ENCODE measurements at places on chromosomes 1 and 21.

- DNase-seq, result no peak
Observed at GRCh38 chr1:181632492-181632891, 149.2 kb downstream of the CACNA1E start.

DNA sequence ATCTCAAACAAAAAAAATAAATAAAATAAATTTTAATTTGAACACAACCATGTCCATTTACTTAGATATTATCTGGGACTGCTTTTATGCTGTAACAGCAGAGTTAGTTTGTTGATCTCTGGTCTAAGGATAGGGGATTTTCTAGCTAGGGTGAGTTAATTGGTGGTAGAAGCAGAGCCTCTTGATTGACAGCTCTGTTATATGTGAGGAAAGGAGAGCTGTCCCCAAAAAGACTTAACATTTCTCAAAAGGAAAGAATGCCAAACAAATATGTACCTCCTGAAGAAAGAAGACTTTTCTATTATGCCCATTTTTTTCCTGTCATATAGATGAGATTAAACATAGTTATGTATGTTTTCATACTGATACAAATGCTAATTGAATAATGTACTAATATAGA, 37.8 kb downstream of the MAN1A2 start:
- DNase-seq, result no peak

DNA sequence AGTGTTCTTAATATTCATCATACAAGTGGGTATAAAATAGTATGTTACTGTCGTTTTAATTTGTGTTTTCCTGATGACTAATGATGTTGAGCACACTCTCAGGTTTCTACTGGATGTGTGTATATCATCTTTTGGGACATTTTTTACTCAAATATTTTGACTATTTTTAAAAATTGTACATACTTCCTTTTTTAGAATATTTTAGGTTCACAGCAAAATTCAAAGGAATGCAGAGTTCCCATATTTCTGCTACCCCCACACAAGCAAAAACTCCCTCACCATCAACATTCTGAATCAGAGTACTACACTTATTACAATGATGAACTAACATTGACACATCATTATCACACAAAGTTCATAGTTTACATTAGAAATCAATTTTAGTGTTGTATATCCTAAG, 114.5 kb downstream of the DPYD start:
- no peak for DNase-seq

DNA sequence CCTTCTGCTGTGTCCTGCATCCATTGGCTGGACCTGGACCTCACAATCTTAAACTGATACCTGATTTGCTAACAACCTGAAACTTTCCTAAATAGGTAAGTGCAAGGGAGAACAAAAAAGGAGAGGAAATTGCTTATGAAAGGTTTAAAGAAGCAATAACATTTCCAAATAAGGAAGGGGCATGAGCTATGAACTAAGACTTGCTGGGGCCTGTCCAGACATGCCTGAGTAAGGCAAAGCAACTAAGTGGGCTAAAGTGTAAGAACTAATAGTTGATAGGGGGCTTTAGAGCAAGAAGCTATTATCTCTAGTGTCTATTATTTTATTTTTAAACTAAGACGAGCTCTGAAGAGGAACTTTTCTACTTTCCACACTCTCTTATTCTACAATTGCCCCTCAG, 11.6 kb downstream of the JMJD4 start:
- DNase-seq, result no peak

DNA sequence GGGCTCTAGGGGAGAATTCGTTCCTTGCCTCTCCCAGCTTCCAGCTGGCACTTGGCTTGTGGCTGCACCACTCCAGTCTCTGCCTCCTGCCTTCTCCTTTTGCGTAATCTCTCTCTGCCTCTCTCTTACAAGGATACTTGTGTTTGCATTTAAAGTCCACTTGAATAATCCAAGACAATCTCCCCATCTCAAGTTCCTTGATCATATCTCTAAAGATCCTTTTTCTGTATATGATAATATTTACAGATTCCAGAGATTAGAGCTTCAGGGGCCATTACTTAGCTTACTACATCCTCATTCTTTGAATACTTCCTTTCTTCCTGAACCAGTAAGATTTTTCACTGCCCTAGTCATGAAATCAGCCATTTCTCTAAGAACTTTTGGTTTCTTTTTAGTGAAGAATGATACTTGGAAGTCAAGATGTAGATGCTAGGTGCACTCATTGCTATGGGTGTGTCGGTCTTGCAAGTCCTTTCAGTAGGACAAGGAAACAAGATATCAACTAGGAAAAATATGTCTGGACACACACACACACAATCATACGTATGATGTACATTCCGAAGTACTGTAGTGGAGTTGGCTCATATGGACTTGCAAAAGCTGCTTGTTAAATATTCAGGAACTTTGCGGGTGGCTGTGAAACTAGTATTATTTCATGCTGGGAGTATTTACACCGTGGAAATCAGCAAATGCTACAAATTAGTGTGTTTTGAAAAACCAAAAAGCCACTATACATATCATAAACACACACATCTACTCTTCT, 20.8 kb upstream of the RLF start:
- DNase-seq, result no peak

DNA sequence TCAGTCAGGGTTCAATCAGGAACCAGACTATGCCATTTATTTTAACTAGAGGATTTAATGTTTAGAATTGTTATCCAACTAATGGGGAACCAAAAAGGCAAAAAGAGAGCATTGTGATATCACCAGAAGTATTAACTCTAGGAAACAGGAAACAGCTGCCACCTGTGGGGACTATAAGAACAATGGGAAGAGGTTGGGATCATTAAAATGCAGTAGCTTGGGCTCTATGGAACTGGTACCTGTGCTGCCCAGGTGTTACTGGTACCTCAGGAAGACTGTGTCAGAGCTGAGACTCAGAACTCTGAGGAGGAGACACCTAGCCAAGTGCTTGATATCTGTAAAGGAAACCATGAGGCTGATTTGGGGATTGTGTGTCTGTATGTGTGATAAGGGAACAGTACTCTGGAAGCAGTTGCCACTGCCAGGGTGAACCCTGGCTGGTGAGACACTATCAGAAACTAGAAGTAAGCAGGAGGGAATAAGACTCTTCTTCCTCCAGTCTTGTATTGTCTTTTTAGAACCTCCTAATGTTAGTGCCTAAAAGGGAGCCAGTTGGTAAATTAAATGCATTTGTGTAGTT, 49.4 kb downstream of the MAN1A2 start:
- DNase-seq, result no peak

GRCh38 chr1:87394513-87394912, 65.8 kb downstream of the LMO4 start:
- no peak for DNase-seq

DNA sequence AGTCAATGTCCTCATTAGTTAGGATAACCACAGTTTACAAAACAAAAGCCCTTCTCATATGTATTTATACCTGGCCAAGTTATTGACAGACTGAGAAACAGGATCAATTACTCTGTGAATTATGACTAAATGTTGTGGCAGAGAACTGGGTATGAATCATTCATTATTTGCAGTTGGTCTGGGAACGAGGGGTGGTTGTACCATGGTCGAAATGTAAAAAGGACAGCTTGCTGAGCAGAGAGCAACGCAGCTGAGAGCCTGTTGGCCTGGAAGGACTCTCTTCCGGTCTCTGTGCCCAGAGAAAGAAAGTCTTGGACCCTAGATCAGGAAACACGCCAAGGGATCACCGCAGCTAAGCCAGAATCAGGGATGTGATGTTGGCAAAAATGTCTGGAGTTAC, 169.6 kb downstream of the DISC1 start:
- no peak for DNase-seq

All from occipital lobe (tissue), 3 donors.